Kidney (tissue), 22 donors: ENCODE measurements at places on chromosomes 2 and 18.
A peak's percentile ranks its signal among the peaks of the same experiment; 100 is the strongest.

DNA sequence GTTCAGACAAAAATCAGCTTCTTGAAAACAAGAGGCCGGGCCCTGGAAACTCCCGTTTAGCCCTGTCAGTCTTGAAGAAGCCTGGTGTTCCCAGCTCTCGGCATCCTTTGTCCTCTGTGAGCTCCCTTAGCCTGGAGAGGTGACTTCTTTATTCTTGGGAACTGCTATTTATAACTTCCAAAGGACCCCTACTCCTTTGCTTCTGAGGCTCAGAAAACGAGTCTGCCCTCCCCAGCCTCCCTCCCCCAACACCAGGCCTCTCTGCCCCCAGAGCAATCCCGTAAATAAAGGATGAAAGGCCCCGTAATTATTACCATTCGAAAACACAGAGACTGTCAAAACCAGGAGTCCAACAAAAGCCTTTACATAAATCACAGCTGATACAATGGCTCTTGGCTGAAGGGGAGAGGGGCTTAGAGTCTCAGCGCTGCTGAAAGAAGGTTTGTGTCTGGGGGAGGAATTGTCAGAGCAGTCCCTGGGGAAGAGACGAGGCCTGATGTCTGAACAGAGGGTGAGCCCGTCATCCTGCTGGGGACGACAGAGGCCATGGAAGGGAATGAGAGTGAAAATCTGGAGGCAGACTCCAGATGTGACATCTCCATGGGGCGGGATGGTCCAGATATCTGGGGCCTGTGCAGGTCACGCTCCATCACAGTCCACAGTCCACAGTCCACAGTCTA lies 283.0 kb downstream of the MYCN start:
- H3K36me3 ChIP-seq, result no peaks in the 10 kb centered on the region
- H3K27ac ChIP-seq, result no peak overlapping the region

DNA sequence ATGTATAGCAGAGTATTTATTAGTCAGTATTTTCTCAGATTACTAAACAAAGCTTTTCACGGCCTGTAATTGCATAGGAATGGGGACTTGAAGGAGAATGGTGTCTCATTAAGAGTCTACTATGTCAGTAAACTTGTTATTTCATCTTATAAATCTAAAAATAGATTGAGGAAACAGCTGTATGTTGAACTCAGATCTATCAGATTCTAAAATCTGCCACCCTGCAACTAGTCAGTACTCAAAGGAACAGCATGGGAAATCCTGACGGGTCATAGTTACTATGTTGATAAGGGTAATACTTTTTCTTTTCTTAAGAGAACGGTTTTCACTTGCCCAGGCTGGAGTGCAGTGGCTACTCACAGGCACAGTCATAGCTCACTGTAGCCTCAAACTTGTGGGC lies 70.2 kb upstream of the EMILIN2 start:
- H3K4me3 ChIP-seq, result no peak overlapping the region
- no peak overlapping the region for H3K27ac ChIP-seq
- H3K36me3 ChIP-seq, result peaks cover 22% of the 10 kb centered on the region
- no peaks in the 10 kb centered on the region for H3K27me3 ChIP-seq
- H3K4me1 ChIP-seq, result no peaks in the 10 kb centered on the region
- DNase-seq, result no peak

DNA sequence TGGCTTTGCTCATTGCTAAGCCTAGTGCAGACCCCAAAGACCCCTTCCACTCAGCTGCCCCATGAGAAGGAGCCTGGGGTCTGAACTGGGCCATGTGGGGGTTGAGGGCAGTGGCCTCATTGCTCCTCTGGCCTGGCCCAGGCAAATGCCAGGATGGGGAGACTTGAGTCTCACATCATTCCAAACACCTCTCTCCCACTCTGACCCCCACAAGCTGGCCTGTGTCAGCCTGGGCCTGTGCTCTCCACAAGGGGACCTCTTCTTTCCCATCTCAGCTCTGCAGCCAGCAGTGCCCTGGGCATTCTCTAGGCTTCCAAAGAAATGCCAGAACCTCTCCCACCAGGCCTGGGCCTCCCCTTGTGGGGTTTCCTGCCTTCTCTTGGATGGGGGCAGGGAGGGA lies 45.8 kb upstream of the OTOF start:
- no peak overlapping the region for H3K4me3 ChIP-seq
- no peak overlapping the region for H3K27ac ChIP-seq
- no peaks in the 10 kb centered on the region for H3K27me3 ChIP-seq

GRCh38 chr2:36277146-36277808 lies 78.3 kb upstream of the CRIM1 start:
- no peaks in the 10 kb centered on the region for H3K4me1 ChIP-seq
- no peaks in the 10 kb centered on the region for H3K36me3 ChIP-seq
- no peak overlapping the region for H3K4me3 ChIP-seq
- no peak overlapping the region for H3K27ac ChIP-seq
- DNase-seq, result no peak

GRCh38 chr18:34707670-34708069 lies 2.4 kb upstream of the DTNA start:
- no peaks in the 10 kb centered on the region for H3K4me1 ChIP-seq
- H3K27me3 ChIP-seq, result no peaks in the 10 kb centered on the region
- no peak overlapping the region for H3K4me3 ChIP-seq
- no peak overlapping the region for H3K27ac ChIP-seq
- H3K36me3 ChIP-seq, result no peaks in the 10 kb centered on the region
- no peak for DNase-seq

- no peak overlapping the region for H3K4me3 ChIP-seq
- H3K27ac ChIP-seq, result no peak overlapping the region
- no peaks in the 10 kb centered on the region for H3K27me3 ChIP-seq
Measured at GRCh38 chr18:46678785-46679399, 21.9 kb upstream of the LOXHD1 start.

DNA sequence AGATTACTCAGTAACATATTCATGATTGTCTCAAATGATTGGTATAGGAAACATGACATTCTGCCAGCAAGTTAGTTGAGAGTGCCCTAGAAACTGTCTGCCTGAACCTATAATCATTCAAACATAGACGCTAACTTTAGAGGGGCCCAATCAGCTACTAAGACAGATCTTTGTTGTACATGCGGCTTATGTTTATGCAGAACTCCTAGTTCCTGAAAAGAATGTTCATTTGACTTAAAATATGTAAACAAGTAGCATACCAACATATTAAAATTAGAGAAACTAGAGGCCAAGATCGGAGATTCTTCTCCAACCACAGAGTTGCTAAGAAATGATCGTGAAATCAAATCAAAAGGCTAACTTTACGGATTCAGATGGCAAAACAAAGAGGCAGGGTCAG lies 4.2 kb upstream of the METAP1D start:
- no peaks in the 10 kb centered on the region for H3K36me3 ChIP-seq
- DNase-seq, result no peak
- no peak overlapping the region for H3K27ac ChIP-seq
- H3K27me3 ChIP-seq, result peaks cover 3% of the 10 kb centered on the region
- no peaks in the 10 kb centered on the region for H3K4me1 ChIP-seq
- no peak overlapping the region for H3K4me3 ChIP-seq

- no peaks in the 10 kb centered on the region for H3K36me3 ChIP-seq
- no peaks in the 10 kb centered on the region for H3K27me3 ChIP-seq
- H3K27ac ChIP-seq, result no peak overlapping the region
- H3K4me1 ChIP-seq, result no peaks in the 10 kb centered on the region
- no peak overlapping the region for H3K4me3 ChIP-seq
Measured at GRCh38 chr2:230956827-230957755, 32.0 kb upstream of the GPR55 start.

GRCh38 chr2:69428981-69429380 lies 8.3 kb downstream of the NFU1 start:
- H3K27ac ChIP-seq, result no peak overlapping the region
- peaks cover 13% of the 10 kb centered on the region for H3K36me3 ChIP-seq
- H3K27me3 ChIP-seq, result no peaks in the 10 kb centered on the region
- DNase-seq, result no peak
- no peaks in the 10 kb centered on the region for H3K4me1 ChIP-seq

DNA sequence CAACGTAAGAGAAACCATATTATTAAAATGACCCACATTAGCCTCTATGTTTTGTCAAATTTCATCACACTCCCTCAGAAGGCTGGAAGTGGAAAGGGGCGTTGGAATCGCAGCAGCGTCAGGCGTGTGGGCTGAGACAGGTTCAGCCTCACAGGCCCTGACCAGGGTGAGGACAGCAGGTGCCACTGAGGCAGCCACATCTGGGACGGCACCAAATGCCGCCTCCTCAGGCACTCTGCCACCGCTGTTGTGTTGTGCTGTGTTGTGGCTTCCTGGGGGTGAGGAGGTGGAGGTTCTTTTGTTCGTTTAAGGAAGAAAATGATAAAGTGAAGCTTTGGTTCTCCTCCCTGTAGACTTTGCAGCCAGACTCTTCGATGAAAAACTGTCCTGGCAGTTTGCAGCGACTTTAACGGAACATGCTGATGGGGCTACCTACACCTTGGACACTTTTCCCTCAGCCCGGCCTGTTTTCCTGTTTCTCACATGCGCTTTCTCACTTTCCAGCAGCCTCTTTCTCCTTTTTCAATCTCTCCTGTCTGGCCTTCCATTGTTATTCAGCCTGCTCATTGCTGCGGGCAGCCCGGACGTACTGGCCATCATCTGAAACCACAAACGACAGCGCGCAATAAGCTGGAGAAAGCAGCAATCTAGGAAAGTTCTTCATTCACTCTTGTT lies 44.9 kb upstream of the SALL3 start:
- H3K4me1 ChIP-seq, result no peaks in the 10 kb centered on the region
- no peak overlapping the region for H3K4me3 ChIP-seq
- H3K27ac ChIP-seq, result no peak overlapping the region
- peak; percentile 39 for DNase-seq
- H3K36me3 ChIP-seq, result no peaks in the 10 kb centered on the region

DNA sequence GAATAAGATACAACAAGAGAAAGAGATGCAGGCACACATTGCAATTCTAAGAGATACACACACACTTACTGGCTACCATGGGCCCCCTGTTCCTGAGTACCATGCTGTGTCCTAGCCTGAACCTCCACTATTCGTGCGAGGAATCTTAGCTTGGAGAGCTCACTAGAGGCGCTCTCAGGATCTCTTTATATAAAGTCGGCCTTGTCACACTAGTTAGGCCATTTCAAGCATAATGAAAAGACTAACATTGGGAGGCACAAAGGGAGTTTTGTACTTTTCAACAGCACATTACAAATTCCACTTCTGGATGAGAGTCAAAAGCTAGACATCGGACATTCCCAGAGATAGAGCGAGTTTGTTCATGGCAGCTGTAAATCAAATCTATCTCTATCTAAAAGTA lies 365.2 kb downstream of the DSEL start:
- H3K27me3 ChIP-seq, result no peaks in the 10 kb centered on the region
- no peaks in the 10 kb centered on the region for H3K4me1 ChIP-seq
- H3K4me3 ChIP-seq, result no peak overlapping the region
- no peaks in the 10 kb centered on the region for H3K36me3 ChIP-seq

- no peaks in the 10 kb centered on the region for H3K36me3 ChIP-seq
- no peak for DNase-seq
- H3K27ac ChIP-seq, result no peak overlapping the region
- no peak overlapping the region for H3K4me3 ChIP-seq
- no peaks in the 10 kb centered on the region for H3K27me3 ChIP-seq
Measured at GRCh38 chr2:157190151-157190550, 67.4 kb upstream of the GALNT5 start.

DNA sequence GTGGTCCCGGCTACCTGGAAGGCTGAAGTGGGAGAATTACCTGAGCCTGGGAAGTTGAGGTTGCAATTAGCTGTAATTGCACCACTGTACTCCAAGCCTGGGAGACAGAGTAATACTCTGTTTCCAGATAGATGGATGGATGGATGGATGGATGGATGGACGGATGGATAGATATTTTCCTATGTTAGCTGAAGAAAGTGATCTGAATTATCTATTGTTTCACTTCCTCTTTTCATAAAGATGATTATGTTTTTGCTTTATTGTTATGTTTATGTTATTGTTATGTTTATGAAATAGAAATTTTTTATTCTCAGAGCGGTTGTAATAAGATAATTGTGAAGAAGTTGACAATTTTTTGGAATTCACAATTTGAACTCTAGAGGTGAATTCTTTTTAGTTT lies 33.3 kb upstream of the TTC27 start:
- no peaks in the 10 kb centered on the region for H3K27me3 ChIP-seq
- no peak overlapping the region for H3K4me3 ChIP-seq
- DNase-seq, result no peak
- no peak overlapping the region for H3K27ac ChIP-seq

- no peak overlapping the region for H3K4me3 ChIP-seq
- no peak overlapping the region for H3K27ac ChIP-seq
- H3K36me3 ChIP-seq, result no peaks in the 10 kb centered on the region
- no peak for DNase-seq
- no peaks in the 10 kb centered on the region for H3K27me3 ChIP-seq
Measured at GRCh38 chr2:57429831-57430230, 616.8 kb upstream of the VRK2 start.

- no peak within 1 kb of the TSS for H3K4me3 ChIP-seq
- DNase-seq, result peak; percentile 68
- no peaks in the 10 kb centered on the region for H3K4me1 ChIP-seq
Measured at GRCh38 chr18:59272891-59273758, at the start of gene RAX. Gene RAX, minus strand, starts transcription at chr18:59273454. Its CDS starts 248 bp downstream, at chr18:59273206.

DNA sequence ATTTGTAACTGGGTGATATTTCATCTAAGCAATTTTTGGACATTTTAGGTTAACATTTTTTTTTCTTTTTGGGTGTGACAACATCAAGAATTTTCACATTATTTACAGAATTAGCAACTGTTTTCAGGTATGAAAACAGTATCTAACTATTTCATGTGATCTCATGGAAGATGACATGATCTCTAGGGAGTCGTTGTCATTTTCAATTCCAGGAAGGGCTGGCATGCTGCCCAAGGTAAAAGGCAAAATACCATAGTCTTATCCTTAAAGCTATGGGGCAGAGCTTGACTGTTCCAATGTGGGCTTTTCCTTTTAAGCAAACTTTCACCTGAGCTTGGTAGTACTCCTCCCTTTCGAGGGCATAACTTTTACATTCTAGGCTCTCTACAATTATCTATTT lies 443.7 kb downstream of the DSEL start:
- H3K27me3 ChIP-seq, result no peaks in the 10 kb centered on the region
- H3K4me3 ChIP-seq, result no peak overlapping the region
- H3K36me3 ChIP-seq, result no peaks in the 10 kb centered on the region
- no peak overlapping the region for H3K27ac ChIP-seq

GRCh38 chr2:120747706-120748105 lies 12.0 kb downstream of the GLI2 start:
- no peak for DNase-seq
- no peaks in the 10 kb centered on the region for H3K4me1 ChIP-seq
- H3K36me3 ChIP-seq, result no peaks in the 10 kb centered on the region
- H3K4me3 ChIP-seq, result no peak overlapping the region
- H3K27ac ChIP-seq, result no peak overlapping the region
- H3K27me3 ChIP-seq, result no peaks in the 10 kb centered on the region

GRCh38 chr2:213149294-213149875 lies 2.0 kb downstream of the IKZF2 start:
- H3K27ac ChIP-seq, result no peak overlapping the region
- no peak for DNase-seq
- H3K27me3 ChIP-seq, result no peaks in the 10 kb centered on the region
- no peaks in the 10 kb centered on the region for H3K4me1 ChIP-seq

- H3K4me1 ChIP-seq, result no peaks in the 10 kb centered on the region
Measured at GRCh38 chr2:45232818-45233217, 223.6 kb upstream of the SIX2 start.

DNA sequence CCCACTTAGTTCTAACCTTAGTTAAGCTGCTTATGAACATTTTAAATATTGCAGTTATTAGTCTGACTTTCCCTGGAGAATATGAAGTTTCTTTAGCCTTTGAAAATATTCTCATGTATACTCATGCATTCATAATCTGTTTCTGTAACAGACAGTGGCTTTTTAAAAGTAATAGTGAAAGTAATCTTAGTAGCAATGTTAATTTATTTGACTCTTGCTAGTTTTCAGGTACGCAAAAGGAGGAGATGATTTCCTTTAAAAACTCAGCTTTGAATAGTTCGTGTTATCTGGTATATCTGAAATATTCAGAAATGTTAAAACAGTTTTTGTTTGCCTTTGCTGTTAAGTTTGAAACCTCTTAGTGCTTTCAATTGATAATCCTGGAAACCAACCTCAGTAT lies 3.8 kb downstream of the ANKRD12 start:
- H3K36me3 ChIP-seq, result no peaks in the 10 kb centered on the region
- H3K27ac ChIP-seq, result no peak overlapping the region
- no peak overlapping the region for H3K4me3 ChIP-seq
- DNase-seq, result no peak
